ENCODE measurements at places on chromosomes 4 and X.

DNA sequence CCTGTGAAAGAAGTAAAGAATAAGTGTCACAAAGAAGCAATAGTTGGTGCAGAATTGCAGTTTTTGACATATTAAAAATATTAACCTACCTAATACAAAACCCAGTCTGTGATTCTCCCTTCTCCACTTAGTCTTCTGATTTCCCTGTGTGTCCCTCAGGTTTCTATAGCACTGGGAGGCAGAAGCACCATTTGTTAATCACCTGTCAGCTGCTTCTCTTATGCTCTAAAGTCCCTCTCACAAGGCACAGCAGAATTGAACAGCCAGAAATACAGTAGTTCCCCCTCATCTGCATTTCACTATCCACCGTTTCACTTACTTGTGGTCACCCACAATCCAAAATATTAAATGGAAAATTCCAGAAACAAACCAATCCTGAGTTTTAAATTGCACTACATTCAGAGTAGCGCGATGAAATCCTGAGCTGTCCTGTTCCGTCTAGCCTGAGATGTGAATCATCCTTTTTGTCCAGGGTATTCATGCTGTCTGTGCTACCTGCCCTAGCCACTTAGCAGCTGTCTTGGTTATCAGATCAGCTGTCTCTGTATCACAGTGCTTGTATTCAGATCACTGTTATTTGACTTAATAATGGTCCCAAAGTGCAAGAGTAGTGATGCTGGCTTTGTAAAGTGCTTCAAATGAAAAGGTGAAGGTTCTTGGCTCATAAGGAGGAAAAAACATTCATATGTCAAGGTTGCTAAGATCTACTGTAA lies 984.1 kb upstream of the GRID2 start:
- no peak for DNase-seq

GRCh38 chr4:10034136-10034535 lies 12.8 kb upstream of the SLC2A9 start:
- DNase-seq, result no peak

DNA sequence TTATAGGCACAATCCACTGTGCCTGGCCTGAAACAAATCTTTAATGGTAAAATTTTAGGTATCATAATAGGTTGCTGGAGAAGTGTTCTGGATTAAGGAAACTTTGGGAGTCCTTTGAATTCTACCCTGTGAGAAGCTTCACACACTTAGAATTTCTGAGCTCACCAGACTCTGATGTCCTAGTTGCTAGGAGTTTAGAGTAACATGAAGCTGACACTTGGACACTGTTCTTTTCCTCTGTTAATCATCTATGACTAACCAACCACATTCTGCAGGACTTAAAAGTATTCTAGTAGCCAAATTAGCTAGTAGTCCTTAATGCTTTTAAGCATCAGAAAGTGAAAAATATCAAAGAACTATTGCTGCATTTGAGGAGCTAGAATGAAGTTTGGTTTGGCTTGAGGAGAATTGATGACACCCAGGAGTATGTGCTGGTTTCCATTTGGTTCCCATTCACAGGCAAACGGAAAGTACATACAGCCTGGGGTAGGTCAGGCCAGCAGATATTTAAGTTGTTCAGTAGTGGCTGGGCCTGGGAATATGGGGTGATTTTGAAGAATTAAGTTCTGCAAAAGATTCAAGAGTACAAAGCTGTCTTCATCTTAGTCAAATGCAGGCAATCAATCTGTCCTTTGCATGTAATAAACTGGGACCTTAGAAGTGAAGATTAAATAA lies 38.8 kb upstream of the IGFBP7 start:
- no peak for DNase-seq

DNA sequence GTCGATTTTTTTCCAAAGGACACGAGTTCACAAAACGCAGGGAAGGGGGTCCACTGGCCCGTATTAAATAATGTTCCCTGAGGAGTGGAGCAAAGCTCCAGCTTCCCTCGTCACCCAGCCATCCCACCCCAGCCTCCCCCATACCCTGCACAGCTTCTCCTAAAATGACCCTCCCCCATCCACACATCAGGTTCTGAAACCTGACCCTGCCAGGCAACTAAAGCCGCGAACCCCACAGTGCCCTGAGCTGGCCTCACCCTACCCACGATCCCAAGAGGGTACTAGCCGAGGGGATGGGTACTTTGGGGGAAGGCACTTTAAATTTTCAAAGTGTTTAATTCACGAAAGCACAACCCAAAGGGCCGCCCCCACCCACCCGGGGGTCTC lies 634 bp downstream of the APOO start:
- no peak for DNase-seq

DNA sequence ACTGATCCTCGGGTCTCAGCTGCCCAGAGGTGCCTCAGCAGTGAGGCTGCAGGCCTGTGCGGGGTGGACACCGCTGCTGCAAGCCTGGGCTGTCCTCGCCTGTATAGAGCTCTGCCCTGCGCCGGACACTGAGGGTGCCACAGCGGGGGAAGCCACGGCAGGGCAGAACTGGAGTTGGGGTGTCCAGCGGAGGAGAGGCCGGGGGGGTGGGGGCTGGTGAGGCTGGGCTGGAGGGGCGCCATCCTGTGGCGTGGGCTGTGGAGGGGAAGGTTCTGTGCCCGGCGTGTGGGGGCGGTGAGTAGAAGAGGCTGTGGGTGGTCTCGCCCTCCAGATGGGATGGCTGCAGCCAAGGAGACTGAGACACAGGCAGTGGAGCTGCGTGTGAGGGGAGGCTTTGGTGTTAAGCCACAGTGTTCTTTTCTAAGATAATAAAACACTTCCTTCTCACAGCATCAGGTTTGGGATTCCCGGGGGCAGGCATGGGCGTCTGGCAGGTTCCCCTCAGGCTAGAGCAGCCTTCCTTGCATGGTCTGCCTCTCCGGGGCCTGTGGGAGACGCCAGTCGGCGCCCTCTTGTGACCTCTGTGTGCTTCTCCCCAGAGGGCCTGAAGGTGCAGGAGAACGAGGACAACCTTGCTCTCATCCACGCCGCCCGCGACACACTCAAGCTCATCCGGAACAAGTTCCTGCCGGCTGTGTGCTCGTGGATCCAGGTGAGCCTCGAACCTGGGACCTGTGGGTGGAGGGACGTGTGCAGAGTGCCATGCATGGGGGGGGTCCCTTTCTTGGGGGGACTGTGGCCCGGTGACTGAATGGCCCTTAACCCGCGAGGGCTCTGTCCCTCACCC lies 7.4 kb downstream of the UVSSA start:
- DNase-seq, result no peak

GRCh38 chr4:57424232-57424897 lies 314.2 kb upstream of the IGFBP7 start:
- no peak for DNase-seq

DNA sequence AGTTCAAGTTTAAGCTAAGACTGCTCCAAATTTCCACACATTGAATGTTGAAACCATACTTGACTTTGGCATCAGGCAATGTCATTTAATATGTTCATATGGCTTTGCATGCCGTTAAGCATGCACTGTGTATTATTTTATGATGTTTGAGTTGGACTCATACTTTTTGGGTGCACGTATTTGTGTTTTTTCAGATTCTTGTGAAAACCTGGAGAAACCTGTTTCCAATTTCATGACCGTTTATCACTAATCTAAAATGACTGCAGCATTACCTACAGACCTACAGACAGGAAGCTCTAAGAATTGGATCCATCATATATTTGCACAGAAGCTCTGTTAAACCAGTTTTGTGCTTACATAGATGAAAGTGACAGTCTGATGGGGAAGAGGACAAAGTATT lies 1093.0 kb upstream of the INTU start:
- DNase-seq, result no peak

All from T-cell (primary cell).